Caki2 (cell line): ENCODE measurements at places on chromosomes 5 and 9. TPM values are rescaled to one million over a fixed set of nuclear protein-coding genes. Genes with fewer than 3 reads are reported as not detected.
A peak's percentile ranks its signal among the peaks of the same experiment; 100 is the strongest.

DNA sequence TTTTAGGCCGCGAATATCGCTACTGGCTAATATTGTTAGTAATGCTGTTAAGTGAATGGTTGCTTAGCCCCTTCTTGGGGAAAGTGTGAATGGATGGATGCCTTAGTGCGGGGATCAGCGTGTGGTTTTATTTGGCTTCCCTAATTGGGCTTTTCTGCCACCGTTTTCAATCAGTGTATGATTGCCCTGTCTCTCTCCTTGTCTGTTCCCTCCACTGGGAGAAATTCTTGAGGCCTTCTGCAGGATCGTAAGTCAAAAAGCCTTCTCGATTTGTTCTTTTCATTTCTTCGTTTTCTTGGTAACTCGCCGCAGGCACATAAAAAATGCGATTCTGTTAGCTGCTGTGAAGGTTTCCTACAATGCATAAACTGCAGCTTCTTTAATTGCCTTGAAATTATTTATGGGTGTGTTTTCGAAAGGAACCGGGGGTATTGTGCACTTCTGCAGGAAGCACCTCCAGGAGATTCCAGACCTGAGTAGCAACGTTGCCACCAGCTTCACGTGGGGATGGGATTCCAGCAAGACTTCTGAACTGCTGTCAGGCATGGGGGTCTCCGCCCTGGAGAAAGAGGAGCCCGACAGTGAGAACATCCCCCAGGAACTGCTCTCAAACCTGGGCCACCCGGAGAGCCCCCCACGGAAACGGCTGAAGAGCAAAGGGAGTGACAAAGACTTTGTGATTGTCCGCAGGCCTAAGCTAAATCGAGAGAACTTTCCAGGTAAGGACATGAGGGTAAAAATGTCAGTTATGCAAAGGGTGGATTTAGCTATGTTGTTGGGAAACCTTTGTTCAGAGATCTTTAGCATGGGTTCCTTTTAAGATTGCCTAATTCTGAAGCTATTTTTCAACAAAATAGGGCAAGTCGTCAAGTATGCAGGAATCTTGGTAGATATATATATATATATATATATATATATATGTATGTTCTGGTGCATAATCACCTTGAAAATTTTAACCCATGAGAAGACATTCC lies 700 bp downstream of the SKP2 start:
- peak; percentile 8 for DNase-seq

The DHX29 gene
- 5.1 and 8.6 TPM in 2 replicates for total RNA-seq

The PCDHA9 gene
- total RNA-seq: not detected in 2 replicates

The ECM2 gene
- not detected in 2 replicates for total RNA-seq

The OTULINL gene
- total RNA-seq: 2.1 and 2.5 TPM in 2 replicates

GRCh38 chr5:137407090-137407489 lies 92.0 kb downstream of the SPOCK1 start:
- DNase-seq: no peak

DNA sequence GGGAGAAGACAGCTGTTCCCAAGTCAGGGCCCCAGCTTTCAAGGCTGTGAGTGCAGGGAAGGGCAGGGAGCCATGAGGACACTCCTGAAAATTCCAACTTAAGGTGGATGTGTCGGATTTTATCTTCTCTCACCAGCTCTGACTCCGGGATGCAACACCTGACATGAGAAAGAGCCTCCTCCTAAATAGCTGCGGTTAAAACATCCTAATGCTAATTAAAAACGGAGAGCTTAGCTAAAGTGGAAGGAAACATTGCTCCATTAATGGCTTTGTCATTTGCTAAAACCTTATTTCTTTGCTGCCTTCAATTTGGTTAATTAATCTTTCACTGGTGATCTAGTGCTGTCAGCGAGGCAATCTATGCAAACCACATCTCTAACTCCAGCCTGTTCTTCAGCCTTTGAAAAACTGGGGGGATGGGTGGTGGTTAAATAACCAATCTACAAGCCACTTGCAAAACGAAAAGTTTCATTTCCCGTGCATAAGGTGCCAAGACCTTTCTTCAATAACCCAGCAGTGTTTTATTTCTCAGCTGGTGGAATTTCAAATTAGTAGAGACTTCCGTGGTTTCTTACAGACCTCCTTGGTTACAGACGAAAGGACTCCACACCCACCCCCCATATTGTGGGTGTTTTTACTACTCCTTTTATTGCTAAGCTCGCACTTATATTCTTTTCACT lies 379.6 kb downstream of the MLLT3 start:
- no peak for DNase-seq

The CATSPER3 gene
- 1.1 TPM in 1 of 2 replicates, not detected in the other for total RNA-seq

DNA sequence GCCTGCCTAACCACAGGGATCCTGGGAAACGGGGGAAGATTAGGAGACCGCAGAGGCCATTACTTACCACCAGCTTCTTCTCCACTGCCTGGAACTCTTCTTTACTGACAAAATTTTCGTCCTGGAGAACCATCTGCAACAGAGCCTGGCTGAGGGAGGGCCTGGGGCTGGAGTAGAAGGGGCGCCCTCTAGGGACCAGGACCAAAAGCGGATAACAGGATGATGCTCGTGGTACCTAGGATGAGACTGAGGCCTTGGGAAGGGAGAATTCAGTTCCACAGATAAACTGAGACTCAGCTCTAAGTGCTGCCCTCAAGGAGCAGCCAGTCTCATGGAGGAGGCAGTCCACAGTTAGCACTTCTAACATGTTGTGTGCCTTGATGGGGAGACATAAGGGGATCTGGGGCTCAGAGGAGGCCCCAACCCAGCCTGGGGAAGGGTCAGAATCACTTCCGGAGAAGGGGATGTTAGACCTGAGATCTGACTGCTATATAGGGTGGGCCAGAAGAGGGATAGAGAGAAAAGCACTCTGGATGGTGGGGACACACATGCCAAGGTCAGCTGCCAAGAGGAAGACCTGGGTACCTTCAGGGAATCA lies 1.2 kb downstream of the SPATA24 start:
- DNase-seq: no peak

- peak; percentile 88 for DNase-seq
Measured at GRCh38 chr5:159906943-159907342, 9.3 kb upstream of the ADRA1B start.
